ENCODE measurements at places on chromosomes 3 and 15.

DNA sequence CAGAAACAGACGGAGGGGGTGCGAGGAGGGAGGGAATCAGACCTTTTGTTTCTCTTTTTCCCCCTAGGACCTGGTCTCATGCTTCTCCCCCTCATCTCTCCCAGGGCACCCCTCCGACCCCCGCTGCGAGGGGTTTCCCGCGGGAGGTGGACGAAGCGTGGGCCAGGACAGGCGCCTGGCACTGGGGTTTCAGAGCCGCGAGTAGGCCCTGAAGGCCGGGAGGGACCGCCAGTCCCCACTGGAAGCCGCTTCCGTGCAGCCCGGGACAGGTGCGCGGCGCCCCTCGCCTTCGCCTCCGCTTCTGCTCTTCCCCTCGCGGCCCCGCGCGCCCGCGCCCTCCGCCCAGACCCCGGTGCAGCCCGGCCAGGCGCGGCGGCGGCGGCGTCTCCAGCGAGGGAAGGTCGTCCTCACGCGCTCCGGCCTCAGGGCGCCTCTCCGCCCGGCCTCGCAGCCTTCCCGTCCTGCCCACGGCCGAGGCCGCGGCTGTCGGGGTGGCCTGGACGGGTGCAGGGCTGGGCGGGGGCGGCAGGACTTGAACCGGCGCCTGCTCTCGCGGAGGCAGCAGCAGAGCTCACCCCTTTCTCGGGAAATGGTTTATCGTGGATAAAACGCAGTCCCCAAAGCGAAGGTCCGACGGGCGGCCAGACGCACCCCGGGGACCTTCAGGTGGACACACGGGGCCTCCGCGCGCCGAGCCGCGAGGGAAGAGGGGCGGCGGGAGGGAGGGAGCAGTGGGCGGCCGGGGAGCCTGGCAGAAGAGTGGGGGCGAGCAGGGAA lies 31.5 kb upstream of the ADAMTS17 start:
- DNase-seq: no peak

DNA sequence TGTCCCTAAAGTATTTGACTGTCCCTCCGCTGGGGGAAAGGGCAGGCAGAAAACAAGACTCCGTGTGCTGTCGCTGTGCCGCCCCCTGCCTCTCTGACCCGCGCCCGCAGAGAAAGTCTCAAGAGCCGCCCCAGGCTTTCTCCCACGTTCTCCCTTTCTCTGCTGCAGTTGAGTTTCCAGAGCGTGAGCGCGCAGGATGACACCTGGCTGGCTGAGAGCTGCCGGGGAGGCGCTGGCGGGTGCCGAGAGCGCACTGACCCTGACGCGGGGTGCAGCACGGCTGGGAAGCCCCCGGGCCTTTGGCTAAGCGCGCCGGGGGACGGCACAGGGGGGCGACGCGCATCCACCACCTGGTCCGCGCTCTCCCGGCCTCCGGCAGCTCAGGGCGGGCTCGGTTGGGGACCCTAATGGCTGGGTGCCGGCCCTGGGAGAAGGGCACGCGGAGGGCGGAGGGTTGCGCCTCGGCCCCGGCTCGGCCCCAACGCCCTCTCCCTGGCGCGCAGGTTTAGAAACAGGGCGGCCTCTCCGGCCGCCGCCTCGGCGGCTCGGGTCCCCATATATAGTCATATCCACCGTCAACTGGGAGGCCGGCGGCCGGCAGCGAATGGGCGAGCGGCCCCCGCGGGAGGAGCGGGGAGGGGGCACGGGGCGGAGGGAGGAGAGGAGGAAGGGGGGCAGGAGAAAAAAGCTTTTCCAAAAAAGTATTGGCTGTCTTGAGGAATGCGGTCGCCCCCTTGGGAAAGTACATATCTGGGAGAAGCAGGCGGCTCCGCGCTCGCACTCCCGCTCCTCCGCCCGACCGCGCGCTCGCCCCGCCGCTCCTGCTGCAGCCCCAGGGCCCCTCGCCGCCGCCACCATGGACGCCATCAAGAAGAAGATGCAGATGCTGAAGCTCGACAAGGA lies at the start of gene TPM1:
TSS of gene TPM1 (plus strand) at position 774 of the 903 bp plus-strand sequence. CDS start at position 857, 83 bp downstream.
- peak; percentile 30 for DNase-seq

DNA sequence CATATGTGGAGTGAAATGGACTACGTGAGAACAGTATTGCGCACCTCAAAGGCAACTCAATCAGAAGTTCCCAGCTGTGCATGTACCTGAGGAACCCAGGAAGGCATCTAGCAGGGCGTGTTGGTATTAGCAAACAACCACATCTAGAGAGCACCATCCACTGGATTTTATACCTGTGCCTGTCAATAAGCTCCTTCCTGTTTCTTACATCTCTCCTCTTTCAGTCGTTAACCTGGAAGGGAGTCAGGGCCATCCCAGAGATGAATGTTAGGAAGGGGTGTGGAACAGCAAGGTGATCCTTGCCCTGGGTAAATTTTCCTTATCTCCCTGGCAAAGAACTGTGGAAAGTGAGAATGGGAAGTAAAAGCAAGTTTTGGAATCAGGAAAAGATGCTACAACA lies 29.6 kb upstream of the CHMP2B start:
- DNase-seq: no peak

DNA sequence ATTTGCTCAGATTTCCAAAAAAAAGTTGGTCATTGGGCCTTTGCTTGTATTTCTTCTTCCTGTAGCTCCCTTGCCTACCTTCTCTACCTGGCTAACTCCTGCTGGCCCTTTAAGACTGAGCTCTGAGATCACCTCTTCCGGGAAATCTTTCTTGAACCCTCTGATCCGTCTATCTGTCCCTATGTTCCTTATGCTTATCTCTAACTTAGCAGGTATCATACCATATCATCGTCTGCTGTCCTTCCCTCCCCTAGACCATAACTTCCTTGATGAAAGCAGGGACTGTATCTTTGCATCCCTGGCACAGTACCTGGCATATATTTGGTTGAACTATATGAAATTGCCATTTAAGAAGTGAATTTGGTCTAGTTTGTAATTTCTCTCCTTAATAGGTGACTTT lies 42.3 kb downstream of the PDE8A start:
- DNase-seq: no peak

DNA sequence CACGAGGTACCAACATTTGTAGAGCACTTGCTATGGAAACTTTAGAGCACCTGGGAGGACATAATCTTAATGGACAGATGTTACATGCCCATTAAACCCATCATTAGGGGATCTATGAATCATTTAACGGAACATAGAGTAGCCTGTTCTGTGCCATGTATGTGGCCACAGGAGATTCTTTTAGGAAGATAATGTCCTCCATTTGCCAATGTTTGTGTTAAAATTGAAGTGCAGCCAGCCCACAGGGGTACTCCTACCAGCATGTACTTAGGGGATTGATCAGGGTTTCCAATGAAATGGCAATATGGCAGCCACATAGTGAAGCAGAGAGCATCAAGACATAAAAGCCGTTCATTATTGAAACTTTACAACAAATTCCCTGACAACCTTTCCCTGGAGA lies 70.7 kb downstream of the TNIK start:
- no peak for DNase-seq

DNA sequence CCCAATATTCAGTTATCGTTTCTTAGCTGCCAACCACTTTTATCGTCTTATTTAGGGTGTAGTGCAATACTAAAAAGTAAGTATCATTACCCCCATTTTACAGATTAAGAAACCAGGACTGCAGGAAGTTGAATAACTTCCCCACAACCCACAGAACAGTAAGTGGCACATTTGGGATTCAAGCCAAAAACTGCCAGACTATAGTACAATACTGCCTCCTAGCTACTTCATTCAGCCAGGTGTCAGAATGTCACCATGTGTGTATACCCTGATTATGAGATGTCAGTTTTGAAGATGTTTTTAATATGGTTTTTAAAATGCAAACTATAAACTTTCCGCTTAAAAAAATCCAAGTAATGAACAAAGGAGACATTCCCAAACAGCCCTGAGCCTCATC lies 74.2 kb upstream of the PROK2 start:
- peak; percentile 25 for DNase-seq

DNA sequence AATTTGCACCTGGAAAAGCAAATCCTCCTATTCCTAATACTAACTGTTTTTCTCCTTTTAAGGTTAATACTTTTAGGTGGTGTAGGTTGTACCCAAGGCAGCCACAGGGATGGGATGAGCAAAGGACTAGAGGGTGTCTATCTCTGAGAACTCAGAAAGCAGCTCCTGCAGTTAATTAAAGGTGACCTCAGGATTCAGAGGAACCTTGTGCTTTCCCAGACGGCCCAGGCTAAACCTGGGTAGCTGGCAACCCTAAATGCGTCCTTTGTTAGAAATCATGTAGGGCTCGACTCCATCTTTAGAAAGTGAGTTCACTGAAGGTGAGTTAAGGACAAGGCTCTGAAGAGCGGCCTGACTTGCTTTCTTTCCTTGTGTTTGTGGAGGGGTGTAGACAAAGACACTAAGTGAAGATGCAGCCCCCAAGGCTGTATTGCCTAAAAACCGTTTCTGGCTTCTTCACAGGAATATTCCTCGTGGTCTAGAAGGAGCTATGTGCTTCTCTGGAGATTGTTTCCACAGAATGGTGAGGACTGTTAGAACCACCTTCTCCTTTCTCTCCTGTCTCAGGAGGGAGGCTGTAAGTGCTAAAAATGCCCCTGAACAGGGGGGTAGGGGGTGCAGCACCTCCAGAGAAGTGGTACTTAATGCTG lies 14.9 kb downstream of the FNDC3B start:
- DNase-seq: no peak

GRCh38 chr3:139758654-139759291 lies 81.0 kb upstream of the NMNAT3 start:
- DNase-seq: no peak

- DNase-seq: no peak
These were observed 3.9 kb downstream of the LXN start for GRCh38 chr3:158668506-158668905.

DNA sequence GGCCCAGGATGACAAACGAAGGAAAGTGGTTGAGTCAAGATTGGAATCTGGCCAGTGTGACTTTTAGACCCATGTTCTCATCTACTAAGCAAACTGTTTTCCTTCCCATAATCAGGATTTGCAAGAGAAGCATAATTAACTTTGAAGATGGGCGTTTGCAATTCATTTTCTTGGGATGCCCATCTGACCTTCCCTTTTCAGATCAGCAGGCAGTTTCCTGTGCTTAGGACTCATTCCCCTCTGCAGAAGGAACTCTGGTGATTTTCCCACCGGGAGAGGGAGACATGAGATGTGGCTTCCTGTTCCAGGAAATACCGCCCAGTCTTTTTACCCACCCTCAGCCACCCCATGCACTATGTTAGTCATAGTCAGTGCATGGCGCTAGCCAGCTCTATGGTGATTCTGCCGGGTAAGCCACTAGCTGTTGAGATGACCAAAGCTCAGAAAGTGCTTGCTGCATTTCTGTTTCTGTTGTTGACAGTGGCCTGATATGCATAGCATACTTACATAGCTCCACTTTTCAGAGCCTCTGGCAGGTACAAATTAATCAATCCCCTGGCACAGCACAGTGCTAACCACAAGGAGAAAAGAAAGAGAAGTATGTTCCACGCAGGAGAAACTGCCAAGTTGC lies 129.4 kb downstream of the VGLL4 start:
- no peak for DNase-seq

- no peak for DNase-seq
These were observed 9.5 kb downstream of the TADA3 start for GRCh38 chr3:9782770-9783169.

DNA sequence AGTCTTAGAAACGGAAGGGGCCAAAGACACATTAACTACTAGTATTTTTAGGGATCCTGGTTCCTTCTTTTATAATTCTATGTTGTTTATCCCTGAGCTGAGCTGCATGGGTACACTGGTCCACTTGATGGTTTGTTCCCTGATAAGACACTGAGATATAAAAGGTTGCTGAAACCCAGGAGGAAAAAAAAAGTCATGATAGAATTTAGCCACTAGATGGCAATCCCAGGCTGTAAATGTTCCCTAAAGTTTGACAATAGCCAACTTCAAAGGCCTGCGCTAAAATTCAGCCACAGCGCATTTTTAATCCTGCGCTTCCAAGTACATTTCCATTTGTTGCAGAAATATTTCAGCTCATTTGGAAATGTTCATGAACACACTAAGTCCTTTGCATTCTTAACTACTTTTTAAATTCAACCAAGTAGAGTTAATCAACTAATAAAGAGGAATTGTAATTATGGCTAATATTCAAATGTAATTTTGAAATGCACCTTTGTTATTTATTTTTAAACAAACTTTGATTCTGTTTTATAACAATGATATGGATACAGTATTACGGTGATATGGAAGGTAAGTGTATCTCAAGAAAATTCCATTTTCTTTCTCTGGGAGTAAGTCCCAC lies 249.3 kb upstream of the FEZF2 start:
- DNase-seq: peak; percentile 26

- DNase-seq: no peak
These were observed 6.0 kb downstream of the HEMK1 start for GRCh38 chr3:50575372-50575771.

GRCh38 chr15:67815036-67815592 lies 10.2 kb upstream of the SKOR1 start:
- no peak for DNase-seq

DNA sequence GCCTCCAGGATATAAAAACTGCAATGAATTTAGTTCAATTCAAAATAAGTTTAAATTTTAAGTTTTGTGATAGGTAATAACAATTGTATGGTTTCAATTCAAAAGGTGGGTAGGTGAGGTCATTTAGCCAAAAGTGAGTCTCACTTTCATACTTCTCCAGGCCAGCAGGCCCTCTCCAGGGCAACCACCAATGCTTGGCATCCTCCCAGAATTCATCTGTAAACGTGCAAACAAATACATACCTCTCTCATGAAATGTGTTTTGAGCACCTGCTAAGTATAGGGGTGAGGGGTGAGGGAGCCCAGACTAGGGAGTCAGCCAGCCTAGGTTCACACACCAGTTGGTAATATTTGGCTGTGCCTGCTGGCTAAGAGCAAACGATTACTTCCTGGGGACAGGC lies 22.0 kb upstream of the RBSN start:
- DNase-seq: no peak

GRCh38 chr3:22907161-22907780 lies 295.9 kb upstream of the UBE2E2 start:
- no peak for DNase-seq

DNA sequence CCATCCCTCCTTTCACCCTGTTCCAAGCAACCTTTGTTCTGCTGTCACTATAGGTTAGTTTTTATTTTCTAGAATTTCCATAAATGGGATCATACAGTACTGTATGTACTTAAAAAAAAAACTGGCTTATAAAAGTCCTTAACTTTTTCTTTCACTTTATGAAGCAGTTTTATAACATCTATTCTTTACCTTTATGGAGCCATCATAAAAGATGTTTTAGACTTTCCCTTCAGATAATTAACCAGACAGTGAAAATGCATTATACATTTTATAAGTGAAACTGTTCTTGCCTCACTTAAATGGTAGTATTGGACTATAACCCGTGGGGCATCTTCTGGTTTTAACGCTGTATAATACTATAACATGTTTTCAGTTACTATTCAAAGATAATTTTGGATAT lies 26.2 kb downstream of the PLS1 start:
- no peak for DNase-seq

DNA sequence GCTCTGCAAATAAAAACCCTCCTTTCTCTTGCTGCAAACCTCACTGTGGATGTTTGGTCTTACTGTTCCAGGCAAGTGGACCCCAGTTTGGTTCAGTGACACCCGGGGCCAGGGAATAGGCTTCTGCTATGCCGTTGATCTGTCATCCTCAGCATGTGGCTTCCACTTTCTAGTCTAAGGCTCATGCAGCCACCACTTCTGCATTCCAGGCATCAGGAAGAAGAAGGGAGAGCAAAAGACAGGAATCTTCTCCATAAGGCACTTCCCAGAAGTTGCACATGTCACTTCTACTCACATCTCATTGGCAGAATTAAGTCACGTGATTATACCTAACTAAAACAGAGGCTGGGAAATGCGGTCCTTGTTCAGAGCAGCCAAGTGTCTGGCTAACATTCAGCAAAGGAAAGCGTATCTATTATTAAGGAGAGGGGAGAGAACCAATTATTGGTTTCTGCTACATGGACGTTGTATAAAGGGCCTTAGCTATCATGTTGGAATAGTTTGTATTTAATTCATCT lies 173.6 kb upstream of the PFN2 start:
- no peak for DNase-seq
